ENCODE measurements at places on chromosomes 11 and 22.

GRCh38 chr11:132576706-132577105 lies 955.6 kb downstream of the OPCML start:
- DNase-seq: no peak

- no peak for DNase-seq
Measured at GRCh38 chr11:32305460-32305859, 129.9 kb downstream of the WT1 start.

DNA sequence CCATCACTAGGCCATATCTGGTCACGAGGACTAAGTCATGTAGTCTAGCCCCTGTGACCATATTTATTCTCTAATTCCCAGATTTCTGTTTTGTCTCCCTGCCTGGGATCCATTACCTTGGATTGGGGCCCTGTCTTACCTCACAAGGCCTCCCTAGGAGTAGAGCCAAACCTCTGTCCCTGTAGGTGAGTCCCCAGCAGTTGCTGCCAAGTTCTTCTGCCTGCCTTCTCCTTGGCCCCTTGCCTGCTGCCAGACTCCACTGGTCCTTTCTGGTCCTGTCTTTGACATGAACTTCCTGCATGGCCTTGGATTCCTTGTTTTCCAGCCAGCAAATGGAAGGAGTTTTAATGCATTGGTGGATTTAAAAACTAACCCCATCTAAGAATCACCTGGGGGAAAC lies 35.6 kb upstream of the CADM1 start:
- DNase-seq: no peak

GRCh38 chr11:87849216-87849615 lies 326.0 kb downstream of the RAB38 start:
- no peak for DNase-seq

DNA sequence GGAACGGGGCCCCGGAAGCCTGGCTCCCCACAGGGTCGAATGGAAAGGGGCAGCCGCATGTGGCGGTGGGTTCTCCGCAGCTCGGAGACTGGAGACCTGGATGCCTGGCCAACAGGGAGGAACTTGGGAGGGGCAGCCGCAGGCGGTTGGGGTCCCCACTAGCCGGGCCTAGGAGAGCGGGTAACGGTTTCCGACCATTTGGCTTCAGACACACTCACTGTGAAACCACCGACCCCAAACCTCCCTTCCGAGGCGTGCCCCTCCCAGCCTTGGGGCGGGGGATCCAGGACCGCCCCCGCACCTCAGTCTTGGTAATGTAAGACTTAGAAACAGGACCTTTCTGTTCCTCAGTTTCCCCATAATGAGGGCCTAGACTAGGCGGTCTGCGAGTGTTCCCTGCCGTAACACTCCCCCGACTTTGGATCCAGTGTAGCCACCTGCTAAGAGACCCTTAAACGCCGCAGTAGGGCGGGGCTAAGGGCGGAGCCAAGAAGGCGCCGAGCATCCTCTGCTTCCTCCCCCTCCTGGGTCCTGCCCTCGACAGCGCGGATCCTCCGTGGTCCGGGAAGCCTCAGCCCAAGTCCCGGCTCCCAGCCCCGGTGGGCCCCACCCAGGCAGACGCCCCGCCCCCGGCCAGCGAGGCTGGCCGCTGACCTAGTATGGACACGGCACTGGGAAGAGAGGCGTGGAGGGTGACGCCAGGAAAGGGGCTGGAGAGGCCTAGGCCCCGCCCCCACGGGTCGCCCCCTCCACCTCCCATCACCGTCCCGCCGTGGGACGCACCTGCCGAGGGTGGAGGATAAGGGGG lies 1.8 kb upstream of the RASGRP2 start:
- DNase-seq: no peak

DNA sequence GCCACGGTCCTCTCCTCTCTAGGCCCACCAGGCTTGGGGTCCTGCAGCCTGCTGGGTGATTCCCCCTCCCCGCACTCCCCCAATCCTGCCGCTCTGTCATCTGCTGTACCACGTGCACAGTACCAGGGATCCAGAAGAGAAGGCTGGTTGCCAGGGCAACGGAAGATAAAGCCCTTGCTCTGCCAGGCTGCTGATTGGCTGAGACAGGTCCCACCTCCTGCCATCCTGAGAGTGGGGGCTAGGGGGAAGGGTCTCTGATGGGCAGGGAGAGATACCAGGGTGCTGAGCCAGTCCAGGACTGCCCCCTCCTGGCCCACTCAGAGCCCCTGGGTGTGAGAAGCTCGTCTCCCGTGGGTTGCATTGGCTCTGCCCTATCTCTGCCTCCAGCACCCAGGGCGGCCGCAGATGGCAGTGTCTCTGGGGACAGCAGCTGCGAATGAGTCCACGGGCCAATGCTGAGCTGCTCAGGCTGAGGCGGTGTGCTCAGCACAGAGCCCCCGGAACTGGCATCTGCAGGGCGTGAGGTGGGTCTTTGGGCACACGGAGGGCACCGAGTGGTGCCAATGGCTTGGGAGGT lies at the start of gene SMIM45:
SMIM45 (plus strand) TSS at position 253 of the 577 bp plus-strand sequence.
- no peak for DNase-seq

DNA sequence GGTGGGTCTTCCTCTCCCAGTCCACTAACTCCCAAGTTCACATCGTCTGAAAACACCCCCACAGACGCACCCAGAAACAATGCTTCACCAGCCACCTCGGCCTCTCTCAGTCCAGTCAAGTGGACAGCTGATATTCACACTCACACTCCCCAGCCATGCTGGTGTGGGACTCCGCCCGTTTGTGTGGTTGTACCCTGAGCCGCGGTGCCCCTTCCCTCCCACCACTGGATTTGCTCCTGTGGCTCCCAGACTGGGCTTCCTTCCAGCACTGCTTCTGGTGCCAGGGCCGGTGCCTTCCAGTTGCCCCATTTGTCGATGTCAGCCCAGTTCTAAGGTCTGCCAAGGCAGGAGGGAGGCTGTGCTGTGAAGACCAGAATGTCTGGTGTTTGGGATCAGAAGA lies 37.9 kb upstream of the PLET1 start:
- no peak for DNase-seq

DNA sequence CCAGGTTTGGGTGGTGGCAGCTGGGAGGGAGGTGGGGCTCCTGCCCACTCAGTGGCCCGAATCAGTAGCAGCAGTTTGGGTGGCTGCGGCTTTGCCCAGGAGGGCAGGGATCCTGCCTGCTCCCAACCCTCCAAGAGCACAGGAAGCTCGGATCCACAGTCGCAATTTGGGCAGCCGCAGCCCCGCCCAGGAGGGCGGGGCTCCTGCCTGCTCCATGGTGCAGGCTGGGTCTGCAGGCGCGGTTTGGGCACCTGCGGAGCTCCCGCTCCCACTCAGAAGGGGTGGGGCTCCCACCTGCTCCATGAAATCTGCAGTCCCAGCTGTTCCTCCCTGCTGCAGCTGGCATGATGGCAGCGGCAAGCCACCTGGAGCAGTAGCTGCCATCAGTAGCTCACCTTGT lies 38.1 kb upstream of the CALCB start:
- DNase-seq: no peak

Data from T1000 (cell line).